ENCODE measurements at places on chromosomes 2 and 18.

DNA sequence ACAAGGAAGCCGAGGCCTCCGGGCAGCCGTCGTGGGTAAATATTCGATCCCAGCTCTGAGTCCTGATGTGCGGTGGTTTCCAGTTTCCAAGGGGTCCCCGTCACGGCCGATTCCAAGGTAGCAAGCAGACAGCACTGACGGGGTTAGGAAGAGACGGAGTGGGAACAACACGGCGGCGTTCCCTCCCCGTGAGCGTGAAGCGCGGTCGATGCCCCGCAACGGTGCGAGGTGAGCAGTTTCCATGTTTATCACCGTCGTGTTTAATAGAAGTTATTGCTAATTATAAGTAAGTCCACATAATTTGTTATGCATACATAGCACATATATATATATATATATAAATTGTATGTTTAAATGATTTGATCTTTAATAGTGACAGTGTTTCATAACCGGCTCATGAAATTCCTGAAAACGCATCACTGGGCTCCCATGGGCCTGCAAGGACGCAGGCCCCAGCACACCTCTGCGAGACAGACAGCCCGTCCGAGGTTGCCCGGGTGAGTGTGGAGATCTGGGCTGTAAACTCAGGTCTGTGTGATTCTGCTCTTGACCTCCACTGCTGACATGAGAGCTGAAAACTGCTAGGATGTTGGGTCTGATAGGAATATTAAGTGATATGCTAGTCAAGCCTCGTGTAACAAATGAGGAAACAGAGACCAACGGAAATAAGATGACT lies 243.5 kb upstream of the SALL3 start:
- DNase-seq: no peak

- DNase-seq: no peak
Measured at GRCh38 chr2:152127628-152128027, 28.8 kb upstream of the CACNB4 start.

GRCh38 chr18:70234667-70235459 lies 29.4 kb upstream of the RTTN start:
- peak; percentile 5 for DNase-seq

GRCh38 chr18:2337552-2338141 lies 233.7 kb downstream of the METTL4 start:
- DNase-seq: peak; percentile 3

GRCh38 chr2:46200100-46200690 lies 97.0 kb upstream of the EPAS1 start:
- no peak for DNase-seq

- DNase-seq: no peak
Measured at GRCh38 chr18:72128649-72129048, 415.5 kb downstream of the CBLN2 start.

DNA sequence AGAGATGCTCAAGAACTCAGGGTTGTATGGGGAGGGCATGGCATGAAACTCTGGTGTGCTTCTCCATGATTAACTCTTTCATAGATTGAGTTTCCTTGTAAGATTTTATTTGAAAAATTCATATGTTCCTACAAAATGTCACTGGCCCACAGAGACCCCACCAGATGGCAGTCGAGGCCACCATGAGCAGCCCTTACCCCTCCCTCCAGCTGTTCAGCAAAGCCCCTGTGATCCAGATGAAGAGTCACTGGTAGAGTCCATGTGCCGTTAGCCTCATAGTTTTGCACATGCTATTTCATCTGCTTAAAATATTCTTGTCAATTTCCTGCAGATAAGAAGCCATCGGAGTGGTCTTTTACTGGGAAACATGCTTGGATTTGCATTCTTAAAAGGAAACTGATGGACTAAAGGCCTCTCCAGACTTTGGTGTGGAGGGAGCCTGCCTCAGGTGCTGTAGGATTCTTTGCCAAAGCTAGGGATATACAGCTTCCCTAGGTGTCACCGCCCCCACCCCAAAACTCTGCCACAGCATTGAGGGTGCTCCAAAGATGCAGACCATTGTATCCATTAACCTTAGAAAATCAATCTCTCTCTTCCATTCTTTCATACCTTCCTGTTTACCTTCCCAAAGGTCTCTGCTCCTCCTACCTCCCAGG lies 18.8 kb downstream of the ZNF385B start:
- no peak for DNase-seq
